NCI-H2029 treated with DMSO at 0.1 percent for 48 hours (cell line): ENCODE measurements at places on chromosomes 16 and 17.

GRCh38 chr17:30964876-30965275 lies 6.0 kb upstream of the RNF135 start:
- DNase-seq = no peak

- DNase-seq = no peak
Measured at GRCh38 chr16:15961060-15961511, 11.7 kb downstream of the ABCC1 start.

- DNase-seq = no peak
Measured at GRCh38 chr17:43330876-43331639, 67.7 kb upstream of the ARL4D start.

GRCh38 chr17:42253578-42253977 lies 22.6 kb downstream of the STAT5B start:
- DNase-seq = no peak

- DNase-seq = no peak
Measured at GRCh38 chr17:81468111-81468769, 44.4 kb downstream of the ACTG1 start.

- no peak for DNase-seq
Measured at GRCh38 chr17:5446786-5447185, 7.8 kb upstream of the C1QBP start.

DNA sequence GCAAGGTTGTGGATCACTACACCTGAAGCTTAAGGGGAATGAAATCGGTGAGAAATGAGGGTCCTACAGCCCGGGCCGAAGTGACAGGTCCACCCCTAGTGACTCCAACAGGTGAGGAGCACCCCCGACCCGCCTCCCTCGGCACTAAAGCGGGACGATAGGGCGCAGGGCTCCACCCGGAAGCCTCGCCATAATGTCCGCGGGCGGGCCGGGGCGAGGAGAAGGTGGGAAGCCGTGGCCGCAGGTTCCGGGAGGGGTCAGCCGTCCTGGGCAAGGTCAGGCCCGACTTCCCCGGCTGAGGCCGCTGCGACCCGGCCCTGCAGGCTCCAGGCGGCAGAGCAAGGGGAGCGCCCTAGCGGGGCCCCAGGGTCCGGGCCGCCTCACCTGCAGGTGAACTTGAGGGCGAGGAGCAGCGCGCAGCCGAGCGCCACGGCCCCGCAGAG lies 543 bp downstream of the TXNDC11 start:
- DNase-seq = no peak

DNA sequence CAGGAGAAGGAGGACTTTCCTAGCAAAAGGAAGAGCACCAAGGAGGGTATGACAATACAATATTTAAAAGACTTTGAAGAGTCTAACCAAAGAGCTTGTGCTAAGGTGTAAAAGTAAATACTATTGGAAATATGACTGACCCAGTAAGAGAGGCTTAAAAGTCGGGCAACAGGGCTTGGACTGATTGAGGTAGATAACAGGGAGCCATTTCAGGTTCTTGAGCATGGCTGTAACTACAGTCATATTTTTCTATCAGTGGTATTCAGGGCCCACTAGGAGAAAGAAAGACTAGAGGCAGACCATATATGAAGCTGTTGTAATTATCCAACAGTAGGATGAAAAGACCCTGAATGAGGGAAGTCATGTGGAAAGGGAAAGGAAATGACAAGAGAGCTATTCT lies 62.3 kb downstream of the SMURF2 start:
- no peak for DNase-seq

DNA sequence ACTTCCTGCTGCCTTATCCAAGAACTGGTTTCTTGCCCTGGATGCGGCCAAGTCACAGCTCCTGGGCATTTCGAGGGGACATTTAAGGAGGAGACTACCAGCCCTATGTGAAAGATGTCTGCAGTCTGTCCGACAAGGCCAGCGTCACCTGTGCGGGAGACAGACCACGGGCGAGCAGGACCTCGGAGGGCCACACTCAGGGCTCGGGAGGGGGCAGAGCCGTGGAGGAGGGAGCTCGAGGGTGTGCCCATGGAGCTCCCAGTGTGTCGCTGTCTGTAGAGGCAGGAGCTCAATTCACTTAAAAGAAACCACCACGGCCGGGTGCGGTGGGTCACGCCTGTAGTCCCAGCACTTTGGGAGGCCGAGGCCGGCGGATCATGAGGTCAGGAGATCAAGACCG lies 33.3 kb downstream of the CBFA2T3 start:
- no peak for DNase-seq

DNA sequence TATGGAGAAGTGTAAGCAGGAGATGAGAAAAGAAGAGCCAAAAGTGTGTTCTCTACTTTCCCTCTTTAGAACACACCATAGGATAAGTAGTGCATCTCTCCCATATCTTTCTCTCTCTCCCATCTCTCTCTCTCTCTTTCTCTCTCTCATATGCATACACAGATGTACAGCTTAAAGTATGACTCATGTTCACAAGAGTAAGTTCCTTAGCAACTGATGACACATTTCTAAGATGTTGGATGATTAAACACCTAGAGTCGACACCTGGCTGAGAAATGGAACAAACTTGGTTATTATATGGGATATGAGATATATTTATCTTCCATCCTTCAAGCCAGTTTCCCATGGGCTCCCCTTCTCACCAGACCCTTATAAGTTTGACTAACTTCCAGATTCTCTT lies 113.5 kb downstream of the TMEM132E start:
- no peak for DNase-seq

- DNase-seq = no peak
Measured at GRCh38 chr17:79220201-79220712, 145.6 kb downstream of the ENGASE start.

DNA sequence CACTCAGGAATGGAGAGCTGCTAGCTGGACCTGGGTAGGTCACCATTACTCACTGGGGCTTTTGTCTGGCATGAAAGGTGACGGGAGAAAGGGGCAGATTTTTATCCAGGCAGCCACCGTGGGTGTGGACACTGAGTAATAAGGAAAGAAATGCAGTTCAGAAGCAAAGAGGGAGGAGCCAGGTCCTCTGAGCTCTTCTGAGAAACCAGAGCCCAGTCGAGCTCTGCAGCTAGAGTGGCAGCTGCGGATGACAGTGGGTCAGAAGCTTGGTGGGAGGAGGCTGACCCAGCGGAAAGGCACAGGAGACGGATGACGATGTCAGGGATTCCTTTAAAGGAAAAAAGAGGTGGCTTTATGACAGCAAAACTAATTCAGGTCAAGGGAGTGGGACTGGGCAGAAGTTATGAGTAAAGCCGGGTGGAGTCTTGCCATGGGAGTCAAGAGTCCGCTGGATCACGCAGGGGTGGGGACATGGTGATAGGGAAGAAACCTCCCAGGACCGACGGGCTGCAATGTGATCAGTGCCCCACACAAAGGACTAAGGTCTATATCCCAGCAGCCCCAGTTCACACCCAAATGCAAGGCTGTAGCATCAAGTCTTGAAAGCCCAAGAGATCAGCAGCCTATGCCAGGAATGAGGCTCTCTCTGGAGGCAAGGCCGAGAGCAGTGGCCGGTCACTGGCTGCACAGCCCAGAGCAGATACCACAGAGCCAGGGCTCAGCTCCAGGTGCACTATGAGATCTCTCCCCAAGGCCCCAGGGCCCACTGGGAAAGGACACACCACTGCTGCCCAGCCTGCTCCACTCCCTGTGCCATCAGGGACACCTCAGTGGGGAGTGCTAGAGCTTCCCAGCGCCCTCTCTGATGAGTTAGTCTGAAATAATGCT lies 6.3 kb upstream of the MNT start:
- DNase-seq = no peak

GRCh38 chr17:66483906-66484305 lies 181.5 kb downstream of the PRKCA start:
- no peak for DNase-seq

GRCh38 chr17:65287040-65287439 lies 149.9 kb downstream of the RGS9 start:
- no peak for DNase-seq

- no peak for DNase-seq
Measured at GRCh38 chr16:87437911-87438610, 45.9 kb downstream of the MAP1LC3B start.

DNA sequence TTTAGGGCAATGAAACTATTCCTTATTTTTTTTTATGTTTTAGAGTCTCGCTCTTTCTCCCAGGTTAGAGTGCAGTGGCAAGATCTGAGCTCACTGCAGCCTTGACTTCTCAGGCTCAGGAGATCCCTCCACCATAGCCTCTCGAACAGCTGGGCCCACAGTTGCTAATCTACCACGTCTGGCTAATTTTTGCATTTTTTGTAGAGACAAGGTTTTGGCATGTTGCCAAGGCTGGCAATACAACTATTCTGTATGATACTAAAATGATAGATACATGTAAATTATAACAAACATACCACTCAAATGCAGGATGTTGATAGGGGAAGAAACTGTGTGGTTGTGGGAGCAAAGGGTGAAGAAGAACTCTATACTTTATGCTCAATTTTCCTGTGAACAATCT lies 401.3 kb downstream of the ZFHX3 start:
- no peak for DNase-seq

GRCh38 chr17:76820039-76820438 lies 48.2 kb upstream of the MGAT5B start:
- DNase-seq = no peak

GRCh38 chr17:19723964-19724363 lies 7.6 kb upstream of the SLC47A2 start:
- no peak for DNase-seq

- no peak for DNase-seq
Measured at GRCh38 chr17:9236286-9237052, 215.2 kb downstream of the NTN1 start.

DNA sequence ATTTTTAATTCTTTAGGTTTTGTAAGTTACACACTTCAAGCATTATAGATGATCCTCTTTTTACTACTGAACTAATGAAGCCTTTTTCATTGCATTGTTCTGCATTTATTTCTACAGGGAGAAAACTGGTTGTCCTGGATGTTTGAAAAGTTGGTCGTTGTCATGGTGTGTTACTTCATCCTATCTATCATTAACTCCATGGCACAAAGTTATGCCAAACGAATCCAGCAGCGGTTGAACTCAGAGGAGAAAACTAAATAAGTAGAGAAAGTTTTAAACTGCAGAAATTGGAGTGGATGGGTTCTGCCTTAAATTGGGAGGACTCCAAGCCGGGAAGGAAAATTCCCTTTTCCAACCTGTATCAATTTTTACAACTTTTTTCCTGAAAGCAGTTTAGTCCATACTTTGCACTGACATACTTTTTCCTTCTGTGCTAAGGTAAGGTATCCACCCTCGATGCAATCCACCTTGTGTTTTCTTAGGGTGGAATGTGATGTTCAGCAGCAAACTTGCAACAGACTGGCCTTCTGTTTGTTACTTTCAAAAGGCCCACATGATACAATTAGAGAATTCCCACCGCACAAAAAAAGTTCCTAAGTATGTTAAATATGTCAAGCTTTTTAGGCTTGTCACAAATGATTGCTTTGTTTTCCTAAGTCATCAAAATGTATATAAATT lies 53.0 kb downstream of the TUBD1 start:
- DNase-seq = no peak

- no peak for DNase-seq
Measured at GRCh38 chr17:1169929-1170312, 9.9 kb downstream of the ABR start.

DNA sequence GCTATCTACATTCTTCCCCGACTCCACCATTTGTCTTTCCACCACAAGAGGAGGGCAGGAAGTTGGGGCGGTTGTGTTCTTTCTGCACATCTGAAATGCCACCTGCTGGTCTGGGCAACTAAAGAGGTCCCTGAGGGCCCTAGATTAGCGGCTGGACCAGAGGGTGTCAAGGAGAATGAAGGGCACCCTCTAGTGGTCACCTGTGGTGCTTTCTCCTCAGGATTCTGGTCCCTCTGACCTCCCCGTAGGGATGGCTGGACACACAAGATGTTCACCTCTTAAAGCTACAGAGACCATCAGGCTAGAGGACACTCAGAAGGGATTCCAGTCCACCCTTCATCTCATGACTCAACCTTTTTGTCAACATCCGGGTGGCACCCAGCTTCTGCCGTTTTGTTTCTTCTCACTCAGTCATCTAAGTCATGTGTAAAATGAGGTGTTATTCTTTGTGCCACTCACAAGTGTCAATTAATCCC lies 2.9 kb upstream of the SCIMP start:
- DNase-seq = peak; percentile 19

DNA sequence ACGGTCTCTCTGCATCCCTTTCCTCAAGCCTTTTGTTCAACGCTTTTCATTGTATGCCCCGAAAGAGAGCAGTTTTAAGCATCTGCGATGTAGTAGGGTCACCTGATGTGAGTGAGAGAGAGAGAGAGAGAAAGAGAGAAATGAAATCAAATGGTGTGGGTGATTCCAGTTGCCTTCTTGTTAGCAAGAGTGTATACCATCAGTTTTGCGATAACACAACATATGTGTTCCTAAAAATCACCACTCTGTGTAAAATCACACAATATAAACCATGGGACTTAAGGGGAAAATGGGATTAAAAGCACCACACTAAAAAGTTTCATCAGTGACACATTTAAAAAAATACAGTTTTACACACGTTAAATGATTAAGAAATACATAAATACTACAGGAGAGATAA lies 1102.7 kb upstream of the EEF2KMT start:
- no peak for DNase-seq
